ENCODE measurements at places on chromosomes 7 and 10.

GRCh38 chr10:31604096-31604495, 285.1 kb downstream of the ZEB1 start:
- DNase-seq = no peak

- no peak for DNase-seq
Measured at GRCh38 chr10:110696436-110696835, 52.3 kb downstream of the RBM20 start.

- peak; percentile 21 for DNase-seq
Measured at GRCh38 chr10:15335508-15335907, 35.6 kb downstream of the FAM171A1 start.

- DNase-seq = no peak
Measured at GRCh38 chr7:4733936-4734528, 41.4 kb upstream of the AP5Z1 start.

GRCh38 chr10:71613261-71613777, 106.3 kb downstream of the C10orf105 start:
- peak; percentile 23 for DNase-seq

All from GM03348 (cell line).